ENCODE measurements at places on chromosomes 3 and 15. TPM values are rescaled to one million over a fixed set of nuclear protein-coding genes. Genes with fewer than 3 reads are reported as not detected.

GRCh38 chr3:155648013-155648591 lies 96.8 kb downstream of the PLCH1 start:
- DNase-seq: no peak

DNA sequence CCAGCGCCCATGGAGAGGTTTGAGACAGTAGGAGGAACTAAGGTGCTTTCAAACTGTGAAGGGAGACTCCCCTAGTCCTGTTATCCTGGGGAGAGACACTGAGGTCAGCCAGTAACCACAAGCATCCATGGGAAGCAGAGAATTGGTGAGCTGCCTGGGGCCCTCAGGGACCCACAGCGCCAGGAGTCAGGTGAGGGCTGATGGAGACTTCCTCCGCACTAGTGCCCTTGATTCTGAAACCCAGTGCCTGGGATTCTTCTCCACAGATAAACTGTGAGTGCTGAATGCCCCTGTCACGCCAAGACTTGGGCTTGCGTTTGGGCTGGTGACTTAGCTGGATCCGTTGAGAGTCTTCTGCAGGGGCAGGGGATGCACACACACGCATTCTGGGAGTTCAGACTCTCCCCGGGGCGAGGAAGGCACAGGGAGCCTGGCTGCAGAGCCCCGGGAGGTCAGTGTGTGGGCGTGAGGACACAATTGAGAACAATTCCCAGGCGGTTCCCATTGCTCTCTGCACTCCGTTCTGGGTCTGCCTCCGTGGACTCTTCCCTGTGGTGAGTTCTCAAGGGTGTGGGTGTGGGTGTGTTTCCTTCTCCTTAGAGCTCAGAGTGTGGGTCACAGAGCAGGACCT lies 37.9 kb upstream of the SLCO2A1 start:
- no peak for DNase-seq

GRCh38 chr3:15180042-15180611 lies 25.9 kb upstream of the CAPN7 start:
- DNase-seq: no peak

GRCh38 chr3:78506061-78506460 lies 1261.7 kb downstream of the ROBO1 start:
- DNase-seq: no peak

GRCh38 chr15:91413142-91413541 lies 313.1 kb downstream of the SV2B start:
- no peak for DNase-seq

- DNase-seq: no peak
These were observed 137.4 kb downstream of the STT3B start for GRCh38 chr3:31670136-31670535.

DNA sequence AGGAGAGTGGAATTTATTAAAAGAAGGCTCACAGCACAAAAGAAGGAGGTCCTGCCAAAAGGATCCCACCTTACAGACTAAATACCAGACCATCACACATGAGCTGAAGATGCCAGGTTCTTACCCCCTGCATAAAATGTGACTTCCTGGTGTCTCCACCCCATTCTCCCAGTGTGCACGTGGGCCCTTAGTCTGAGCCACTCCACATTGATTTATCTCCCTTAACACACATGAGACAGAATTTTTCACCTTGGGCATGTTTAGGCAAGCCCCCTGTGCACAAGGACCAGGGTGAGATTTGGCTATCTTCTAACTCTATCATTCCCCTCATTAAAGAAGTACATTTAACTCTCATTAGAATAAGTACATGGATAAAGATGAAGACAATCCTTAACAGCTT lies 916.7 kb downstream of the PLOD2 start:
- no peak for DNase-seq

GRCh38 chr3:118472586-118472985 lies 562.1 kb downstream of the IGSF11 start:
- no peak for DNase-seq

DNA sequence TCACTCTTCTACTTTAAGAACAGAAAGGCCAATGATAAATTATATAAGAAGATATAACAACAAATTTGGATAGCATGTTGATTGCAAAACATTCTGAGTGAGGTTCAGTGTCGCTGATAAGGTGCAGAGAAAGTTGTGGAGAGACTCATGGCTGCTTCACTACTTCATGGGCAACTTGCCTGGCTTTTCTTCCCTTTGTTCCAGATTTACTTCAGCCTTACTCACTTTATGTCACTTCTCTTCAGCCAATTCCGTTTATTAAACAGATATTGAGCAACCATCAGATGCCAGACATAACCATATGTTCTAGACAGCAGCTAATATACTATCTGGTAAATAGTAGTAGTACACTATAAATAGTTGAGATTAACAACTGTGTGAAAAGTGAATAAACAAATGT lies 150.0 kb upstream of the CHL1 start:
- no peak for DNase-seq

GRCh38 chr3:179811321-179812095 lies 158.7 kb downstream of the USP13 start:
- no peak for DNase-seq

DNA sequence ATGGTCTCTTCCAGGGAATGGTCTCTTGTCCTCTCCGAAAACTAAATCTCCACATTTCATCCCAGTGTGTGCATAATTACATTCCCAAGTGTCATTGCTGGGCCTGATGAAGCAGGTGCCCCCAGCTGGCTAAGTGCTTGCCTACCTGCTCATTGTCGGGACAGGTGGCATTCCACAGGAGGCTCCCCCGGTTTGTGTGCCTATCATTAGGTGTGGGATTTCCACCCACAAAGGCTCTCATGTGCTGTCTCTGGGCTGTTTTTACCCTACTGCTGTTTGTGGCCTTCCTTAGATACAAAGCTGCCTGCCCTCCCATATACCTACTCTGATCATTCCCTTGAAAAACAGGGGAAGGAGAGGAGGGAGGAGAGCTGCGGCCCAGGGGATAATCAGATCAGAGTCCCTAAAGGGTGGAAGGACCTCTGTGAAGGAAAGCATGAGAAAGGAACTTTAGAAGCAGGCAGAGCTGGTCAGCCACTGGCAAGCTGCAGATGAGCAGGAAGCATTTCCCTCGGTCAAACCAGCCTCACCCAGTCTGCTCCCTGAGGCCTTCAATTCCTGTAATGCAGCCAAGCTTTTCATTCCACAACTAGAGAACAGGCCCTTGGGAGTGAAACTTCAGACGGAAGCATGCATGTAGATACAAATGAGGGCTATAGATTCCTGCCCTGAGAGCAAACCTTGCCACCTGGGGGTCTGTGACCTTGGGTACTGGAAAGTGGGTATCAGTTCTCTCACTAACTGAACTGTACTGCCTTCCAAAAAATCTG lies 60.7 kb upstream of the HEG1 start:
- DNase-seq: no peak

SLC12A1 gene
- total RNA-seq: not detected

CPB1 gene
- not detected for total RNA-seq

LYZL4 gene
- not detected for total RNA-seq
